ENCODE measurements at places on chromosomes 7 and 10.

DNA sequence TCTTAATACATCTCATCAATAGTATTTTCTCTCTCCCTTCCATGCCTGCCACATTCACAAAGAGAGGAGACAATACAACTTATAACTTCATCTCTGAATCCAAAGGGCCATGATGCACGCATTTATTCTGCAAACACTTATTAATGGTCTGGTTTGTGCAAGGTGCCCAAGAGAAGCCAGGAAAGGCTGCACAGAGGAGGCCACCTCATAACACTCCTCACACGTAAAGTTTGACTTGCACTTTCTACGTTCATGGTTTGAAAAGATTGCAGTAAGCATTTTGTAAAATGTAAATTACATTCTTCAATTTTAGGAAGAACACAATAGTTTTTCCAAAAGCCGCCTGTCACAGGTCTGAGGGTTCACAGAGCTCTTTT, 1.2 kb upstream of the PALS2 start:
- no peak for DNase-seq

DNA sequence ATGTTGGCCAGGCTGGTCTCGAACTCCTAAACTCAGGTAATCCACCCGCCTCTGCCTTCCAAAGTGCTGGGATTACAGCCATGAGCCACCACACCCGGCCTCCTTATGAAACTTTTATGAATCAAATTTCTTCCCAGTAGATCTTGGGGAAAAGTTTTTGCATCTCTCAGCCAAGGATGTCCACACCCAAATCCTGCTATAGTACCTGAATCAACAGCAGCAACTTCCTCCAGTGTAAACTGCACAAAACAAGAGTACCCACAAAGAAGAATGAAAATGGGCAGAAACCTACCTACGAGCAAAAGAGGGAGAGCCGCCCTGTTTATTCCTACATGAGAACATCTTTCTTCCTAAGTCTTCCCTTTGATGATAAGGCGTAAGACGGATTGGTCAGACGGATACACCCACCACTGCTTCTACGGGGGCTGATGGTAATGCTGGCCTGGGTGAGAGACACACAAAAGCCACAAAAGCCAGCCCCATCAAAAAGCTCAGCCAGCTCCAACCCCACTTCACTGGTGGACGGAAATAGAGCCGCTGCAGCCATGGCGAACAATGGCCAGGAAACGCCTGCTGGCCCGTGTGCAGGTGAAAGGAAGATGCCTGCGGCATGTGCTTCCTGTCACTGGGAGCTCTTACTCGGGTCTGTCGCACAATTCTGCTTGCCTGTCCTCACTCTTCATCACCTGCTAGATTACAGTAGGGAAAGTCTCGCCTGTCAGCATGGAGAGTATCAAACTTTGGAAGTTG, 10.4 kb downstream of the JCAD start:
- DNase-seq, result no peak

- DNase-seq, result no peak
Measured at GRCh38 chr7:41921453-41921981, 218.6 kb upstream of the INHBA start.

- peak; percentile 73 for DNase-seq
Measured at GRCh38 chr10:125147971-125148439, 12.4 kb downstream of the CTBP2 start.

- no peak for DNase-seq
Measured at GRCh38 chr7:73820013-73820412, 10.8 kb upstream of the CLDN4 start.

GRCh38 chr7:22944510-22944909, 69.4 kb downstream of the HYCC1 start:
- DNase-seq, result no peak

GRCh38 chr10:43322769-43323168, 48.7 kb upstream of the FXYD4 start:
- peak; percentile 50 for DNase-seq

- DNase-seq, result no peak
Measured at GRCh38 chr10:110516815-110517492, 19.2 kb downstream of the DUSP5 start.

DNA sequence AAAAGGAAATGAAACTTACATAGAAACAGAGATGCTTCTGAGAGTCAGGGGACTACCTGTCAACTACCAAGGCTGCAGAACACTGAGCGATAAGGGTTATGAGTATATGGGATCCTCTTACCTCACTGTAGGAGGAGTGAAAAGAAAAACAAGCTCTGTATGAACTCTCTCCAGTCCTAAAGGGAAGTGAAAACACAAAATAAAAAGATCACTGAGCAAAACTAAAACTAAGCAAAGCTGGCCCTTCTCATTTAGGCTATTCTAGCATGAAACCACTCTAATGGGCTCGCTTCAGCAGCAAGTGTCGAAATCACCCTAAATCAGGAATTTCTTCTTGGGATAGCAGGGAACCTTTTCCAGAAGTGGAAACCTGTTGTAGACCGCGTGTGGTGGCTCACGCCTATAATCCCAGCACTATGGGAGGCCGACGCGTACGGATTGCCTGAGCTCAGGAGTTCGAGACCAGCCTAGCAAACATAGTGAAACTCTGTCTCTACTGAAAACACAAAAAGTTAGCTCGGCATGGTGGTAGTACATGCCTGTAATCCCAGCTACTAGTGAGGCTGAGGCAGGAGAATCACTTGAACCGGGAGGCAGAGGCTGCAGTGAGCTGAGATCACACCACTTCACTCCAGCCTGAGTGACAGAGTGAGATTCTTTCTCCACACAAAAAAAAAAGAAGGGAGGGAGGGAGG, 27.0 kb downstream of the DCLRE1C start:
- no peak for DNase-seq

GRCh38 chr7:2824678-2825461, 19.2 kb downstream of the GNA12 start:
- no peak for DNase-seq

GRCh38 chr7:93574269-93574645, 267 bp downstream of the CALCR start:
- DNase-seq, result no peak

- no peak for DNase-seq
Measured at GRCh38 chr7:2231992-2232765, 566 bp downstream of the MAD1L1 start.

GRCh38 chr7:159139639-159140038, 5.0 kb downstream of the VIPR2 start:
- DNase-seq, result no peak

DNA sequence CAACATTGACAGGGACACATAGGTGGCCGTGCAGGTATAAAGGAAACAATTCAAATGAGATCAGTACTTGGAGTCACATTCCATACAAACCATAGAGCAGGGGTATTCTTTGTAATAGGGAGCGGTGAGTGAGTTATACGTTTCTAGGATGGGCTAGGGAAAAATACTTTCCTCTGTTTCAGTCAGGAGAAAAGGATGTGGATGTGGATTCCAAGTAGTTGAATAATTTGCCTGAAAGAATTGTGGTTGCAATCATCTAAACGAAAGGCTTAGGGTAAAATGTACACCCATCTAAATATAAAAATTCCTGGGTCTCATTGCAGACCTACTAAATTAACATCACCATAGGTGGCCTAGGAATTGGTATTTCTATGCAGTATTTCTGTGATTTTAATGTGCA, 270.7 kb upstream of the IGFBP3 start:
- no peak for DNase-seq

- DNase-seq, result no peak
Measured at GRCh38 chr10:129866894-129867293, 97.2 kb downstream of the EBF3 start.

- no peak for DNase-seq
Measured at GRCh38 chr10:8375137-8375536, 320.6 kb downstream of the GATA3 start.

DNA sequence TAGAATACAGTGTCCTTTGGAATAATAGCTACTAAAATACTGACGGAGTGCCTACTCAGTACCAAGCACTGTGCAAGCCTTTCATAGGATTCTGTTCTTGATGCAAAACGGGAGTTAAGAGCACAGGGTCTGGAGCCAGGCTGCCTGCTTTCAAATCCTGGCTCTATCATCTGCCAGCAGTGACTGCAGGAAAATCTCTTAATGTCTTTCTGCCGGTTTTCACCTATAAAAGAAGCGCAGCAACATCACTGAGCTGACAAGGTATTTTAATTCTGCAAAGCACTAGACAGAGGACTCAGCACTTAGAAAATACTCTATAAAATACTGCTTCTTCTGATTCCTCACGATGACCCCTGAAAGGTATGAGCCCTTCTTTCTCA, 659 bp downstream of the FIGNL1 start:
- DNase-seq, result no peak

DNA sequence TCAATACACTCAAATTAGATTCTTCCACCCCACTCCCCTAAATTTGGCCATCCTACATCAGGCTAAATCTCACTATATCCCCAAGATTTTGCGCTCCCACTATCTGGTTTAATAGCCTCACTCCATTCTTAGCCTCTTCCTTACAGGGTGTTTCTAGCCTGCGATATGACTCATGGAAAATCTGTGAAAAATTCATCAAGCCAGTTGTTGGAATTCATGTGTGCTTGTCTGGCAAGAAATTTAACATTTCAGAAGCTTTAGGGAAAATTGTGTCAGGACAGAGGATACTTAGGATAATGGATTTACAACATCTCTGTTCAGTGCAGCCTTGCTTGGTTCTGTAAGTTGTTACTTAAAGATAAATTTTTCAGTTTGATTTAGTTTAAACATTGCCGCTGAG, 1249.9 kb upstream of the AUTS2 start:
- DNase-seq, result no peak

- DNase-seq, result no peak
Measured at GRCh38 chr7:41436139-41436538, 266.8 kb downstream of the INHBA start.

GRCh38 chr10:61319386-61320256, 133.6 kb downstream of the TMEM26 start:
- no peak for DNase-seq

- DNase-seq, result no peak
Measured at GRCh38 chr10:29946953-29947700, 112.3 kb downstream of the JCAD start.

GRCh38 chr10:28467615-28468014, 65.3 kb upstream of the WAC start:
- no peak for DNase-seq

- DNase-seq, result no peak
Measured at GRCh38 chr7:159096736-159097581, 47.7 kb downstream of the VIPR2 start.

DNA sequence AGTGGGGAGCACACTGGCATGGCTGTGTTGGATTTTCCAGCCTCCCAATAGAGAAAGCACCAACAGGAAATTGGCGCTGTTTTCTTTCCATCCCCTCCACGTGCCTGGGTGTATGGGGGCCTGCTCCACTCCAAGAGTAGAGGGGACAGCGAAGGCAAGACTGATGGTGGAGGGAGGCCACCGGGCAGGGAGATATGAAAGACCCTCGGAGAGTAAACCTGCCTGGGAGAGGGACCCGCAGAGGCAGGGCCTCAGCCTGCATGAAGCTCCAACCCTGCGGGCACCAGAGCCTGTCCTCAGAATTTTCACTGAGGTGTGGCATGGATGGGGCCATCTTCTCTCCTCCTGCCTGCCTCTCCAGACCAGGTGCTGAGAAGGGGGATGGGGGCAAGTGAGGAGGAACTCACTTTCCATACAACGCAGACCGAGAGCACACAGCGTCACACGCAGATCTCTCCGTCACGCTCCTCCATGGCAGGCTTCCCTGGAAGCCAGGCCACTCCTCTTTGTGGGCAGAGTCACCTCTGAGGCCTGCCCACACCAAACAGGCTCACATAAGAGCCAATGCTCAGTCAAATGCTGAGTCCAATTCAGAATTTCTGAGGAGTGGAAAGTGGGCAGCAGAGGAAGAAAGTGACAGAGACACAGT, 18.8 kb downstream of the ANXA11 start:
- no peak for DNase-seq

DNA sequence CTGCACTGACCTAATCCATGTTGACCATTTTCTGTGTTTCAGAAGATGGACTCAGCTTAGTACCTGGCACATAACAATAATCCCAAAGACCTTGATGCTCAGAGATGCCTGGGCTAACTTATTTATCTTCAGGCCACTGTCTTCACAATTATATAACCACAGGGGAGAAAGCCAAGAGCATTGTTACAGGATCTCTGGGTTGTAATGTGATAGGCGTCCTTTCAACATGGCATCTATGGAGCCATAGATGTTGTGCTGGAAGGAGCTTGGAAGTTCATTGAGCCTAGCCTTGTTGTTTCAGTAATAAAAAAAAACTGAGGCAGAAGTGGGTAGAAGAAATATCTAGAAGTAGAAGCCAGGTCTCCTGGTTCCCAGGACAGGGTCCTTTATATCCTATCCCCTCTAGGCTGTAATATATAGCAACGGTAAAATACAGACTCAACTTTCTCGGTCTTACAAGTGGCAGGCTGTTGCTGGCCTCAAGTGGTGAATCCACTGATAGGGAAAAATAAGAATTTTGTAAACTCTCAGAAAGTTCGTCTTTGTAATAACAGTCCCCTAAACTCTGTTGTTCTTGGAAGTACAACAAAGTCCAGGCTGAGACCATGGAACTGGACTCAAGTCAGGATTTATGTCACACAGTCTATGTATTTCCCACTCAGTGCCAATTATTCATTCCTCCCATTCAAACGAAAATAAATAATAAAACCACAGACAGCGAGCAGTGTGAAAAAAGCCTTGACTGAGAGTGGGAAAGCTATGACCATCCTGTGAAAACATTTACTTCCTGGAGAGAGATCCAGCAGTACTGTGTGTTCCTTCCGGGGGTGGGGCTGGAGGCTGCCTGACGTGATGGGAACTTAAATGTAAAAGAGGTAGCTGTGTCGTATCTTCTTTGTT, 277.6 kb downstream of the REEP3 start:
- DNase-seq, result no peak

GRCh38 chr10:93110472-93111146, 36.9 kb downstream of the CYP26A1 start:
- no peak for DNase-seq

GRCh38 chr7:126819197-126819484, 433.6 kb downstream of the GRM8 start:
- no peak for DNase-seq

DNA sequence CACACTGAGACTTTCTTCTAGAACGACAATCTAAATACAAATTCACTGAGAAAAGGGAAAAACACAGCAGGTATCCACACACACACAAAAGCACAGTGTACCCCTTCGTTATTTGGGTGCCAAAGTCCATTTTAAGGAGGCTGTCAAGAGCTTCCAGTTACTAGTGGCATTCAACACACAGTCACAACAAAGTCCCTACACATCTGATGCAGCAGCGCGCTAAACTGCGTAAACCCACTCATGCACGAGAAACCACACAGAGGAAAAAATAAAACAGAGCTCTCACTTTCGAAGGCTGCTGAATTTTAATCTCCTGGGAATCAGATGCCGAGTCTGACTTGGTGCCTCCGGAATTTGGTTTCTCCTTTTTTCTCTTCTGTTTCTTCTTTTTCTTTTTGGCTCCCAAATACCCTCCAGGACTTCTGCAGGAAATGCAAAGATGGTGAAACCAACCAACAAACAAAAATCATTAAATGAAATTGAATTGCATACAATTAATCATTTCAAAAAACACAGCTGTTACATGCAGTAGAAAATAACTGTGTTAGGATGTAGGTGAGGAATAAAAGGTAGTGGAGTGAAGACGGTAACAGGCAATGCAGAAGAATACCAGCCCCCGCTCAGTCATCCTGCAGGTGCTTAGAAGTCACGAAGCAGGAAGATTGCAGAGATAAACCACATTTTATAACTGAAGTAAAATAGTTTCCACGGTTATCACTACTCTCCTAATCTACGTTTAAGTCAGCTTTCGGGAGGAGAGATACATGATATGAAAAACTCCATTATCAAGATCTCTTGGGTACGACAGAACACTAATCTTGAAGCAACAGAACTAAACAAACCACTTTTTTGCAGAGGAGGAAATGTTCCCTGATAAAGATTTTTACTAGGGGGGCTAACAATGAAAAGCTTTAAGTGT, 27.1 kb downstream of the NMT2 start:
- DNase-seq, result no peak

All from hematopoietic multipotent progenitor cell treated with erythropoietin and hydrocortisone succinate and interleukin-3 and kit ligand, for 15 days (in vitro differentiated cells).